ENCODE measurements at places on chromosomes 16 and 17. TPM values are rescaled to one million over a fixed set of nuclear protein-coding genes. Genes with fewer than 3 reads are reported as not detected.

Gene CLEC18C
- total RNA-seq: not detected

GRCh38 chr17:50364715-50365114 is 8.3 kb downstream of the MRPL27 start:
- no peak for DNase-seq

- DNase-seq: no peak
These were observed 647 bp downstream of the VAC14 start for GRCh38 chr16:70800311-70800710.

GRCh38 chr16:74169687-74170376 is 126.8 kb upstream of the PSMD7 start:
- DNase-seq: no peak

DNA sequence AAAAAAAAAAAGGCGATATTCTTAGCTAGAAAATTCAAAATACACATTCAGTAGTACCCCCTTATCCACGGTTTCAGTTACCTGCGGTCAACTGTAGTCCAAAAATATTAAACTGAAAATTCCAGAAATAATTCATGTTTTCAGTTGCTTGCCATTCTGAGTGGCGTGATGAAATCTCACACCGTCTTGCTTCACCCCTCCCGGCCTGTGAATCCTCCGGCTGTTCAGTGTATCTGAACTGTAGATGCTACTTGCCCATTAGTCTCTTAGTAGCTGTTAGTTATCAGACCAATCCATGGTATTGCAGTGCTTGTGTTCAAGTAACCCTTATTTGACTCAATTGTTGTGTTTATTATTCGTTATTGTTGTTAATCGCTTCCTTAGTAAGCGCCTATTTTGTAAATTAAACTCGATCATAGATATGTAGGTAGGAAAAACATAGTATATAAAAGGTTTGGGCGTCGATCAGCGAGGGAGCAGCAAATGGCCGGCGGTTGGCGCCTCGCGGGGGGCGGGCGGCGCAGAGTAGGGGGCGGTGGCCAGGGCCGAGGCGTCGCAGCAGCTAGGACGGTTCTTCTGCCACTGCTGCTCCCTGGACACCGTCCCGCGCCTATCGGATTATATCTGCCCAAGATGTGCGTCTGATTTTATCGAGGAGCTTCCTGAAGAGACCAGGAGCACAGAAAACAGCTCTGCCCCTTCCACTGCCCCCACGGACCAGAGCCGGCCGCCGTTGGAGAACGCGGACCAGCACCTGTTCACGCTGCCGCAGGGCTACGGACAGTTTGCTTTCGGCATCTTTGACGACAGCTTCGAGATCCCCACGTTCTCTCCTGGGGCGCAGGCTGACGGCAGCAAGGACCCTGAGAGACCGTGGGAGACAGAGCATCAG is 39.8 kb upstream of the AKAP1 start:
- peak; percentile 52 for DNase-seq

- DNase-seq: no peak
These were observed 75.9 kb downstream of the IRX6 start for GRCh38 chr16:55399911-55400310.

Gene SLFN13
- 1.9 TPM for total RNA-seq

DNA sequence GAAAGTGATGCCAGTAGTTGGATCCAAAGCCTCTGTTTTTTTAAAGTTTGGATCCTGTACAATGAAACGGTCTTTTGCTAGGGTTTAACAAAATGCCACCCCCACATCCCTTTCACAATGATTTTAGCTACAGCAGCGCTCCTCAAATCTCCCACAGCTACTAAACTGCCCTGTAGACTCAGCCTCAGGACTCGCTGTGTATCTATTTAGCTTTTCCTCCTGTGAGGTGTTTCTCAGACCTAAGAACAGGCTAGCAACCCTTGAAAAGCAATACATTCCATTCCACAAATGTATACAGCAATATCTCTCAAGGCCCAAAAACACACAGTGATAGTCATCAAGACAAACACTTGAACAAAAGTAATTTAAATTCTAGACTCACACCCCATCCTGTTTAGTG is 206.4 kb downstream of the ZFHX3 start:
- DNase-seq: no peak

Gene ZFHX3
- 28.9 TPM for total RNA-seq

DNA sequence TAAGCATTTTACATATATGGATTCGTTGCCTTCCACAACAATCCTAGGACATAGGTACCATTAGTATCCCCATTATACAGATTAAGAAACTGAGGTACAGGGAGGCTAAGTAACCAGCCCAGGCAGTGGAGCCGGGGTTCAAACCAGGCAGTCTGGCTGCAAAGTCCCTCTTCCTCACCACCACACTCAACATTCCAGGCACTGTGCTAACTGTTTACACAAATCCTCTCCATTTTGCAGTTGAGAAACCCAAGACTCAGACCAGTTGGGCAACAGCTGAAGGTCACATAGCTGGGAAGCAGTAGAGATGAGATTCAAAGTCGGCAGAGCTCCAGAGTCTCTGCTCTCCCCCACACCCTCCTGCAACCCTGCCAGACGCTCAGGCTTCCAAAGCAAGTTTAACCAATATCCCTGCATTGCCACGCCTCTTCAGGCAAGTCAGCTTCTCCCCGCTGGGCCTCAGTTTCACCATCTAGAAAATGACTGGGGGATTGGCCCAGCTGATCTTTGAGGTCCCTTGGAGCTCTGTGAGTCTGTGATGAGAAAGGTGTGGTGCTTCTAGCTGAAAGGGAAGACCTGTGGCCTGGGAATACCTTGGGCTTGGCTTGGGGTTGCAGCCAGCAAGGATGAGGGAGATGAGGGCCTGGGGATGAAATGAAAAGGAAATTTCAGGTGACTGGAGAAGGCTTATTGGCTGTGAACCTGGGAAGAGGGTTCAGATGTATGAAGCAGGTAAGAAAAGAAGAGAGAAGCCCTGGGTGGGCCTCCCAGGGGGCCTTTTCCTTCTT is 14.0 kb downstream of the CCR7 start:
- DNase-seq: peak; percentile 91

Gene TBC1D3G
- not detected for total RNA-seq

Gene POLDIP2
- total RNA-seq: 196 TPM

Gene TERB1
- 0.26 TPM for total RNA-seq

DNA sequence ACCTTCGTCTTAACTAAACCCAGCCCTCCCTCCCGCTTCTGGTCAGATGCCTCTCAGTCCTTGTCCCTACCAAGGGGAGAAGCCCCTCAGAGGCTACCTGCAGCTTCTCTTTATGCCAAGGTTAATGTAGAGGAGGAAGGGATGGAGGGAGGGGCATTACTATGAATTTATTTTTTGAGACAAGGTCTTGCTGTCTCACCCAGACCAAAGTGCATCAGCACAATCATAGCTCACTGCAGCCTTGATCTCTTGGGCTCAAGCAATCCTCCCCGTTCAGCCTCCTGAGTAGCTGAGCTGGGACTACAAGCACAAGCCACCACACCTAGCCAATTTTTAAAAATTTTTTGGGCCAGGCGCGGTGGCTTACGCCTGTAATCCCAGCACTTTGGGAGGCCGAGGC is 15.3 kb downstream of the EPOP start:
- DNase-seq: no peak

Gene VMP1
- total RNA-seq: 47.6 TPM

Gene PRR29
- total RNA-seq: 0.19 TPM

Gene FAM117A
- total RNA-seq: 5.1 TPM

GRCh38 chr16:68079626-68080344 is 5.4 kb upstream of the NFATC3 start:
- DNase-seq: peak; percentile 84

Gene NAGPA
- 4.4 TPM for total RNA-seq

- no peak for DNase-seq
These were observed 9.4 kb downstream of the CPNE7 start for GRCh38 chr16:89584768-89585549.

- no peak for DNase-seq
These were observed at the start of gene BEAN1 for GRCh38 chr16:66427036-66427860. BEAN1 (plus strand) TSS chr16:66427295; CDS start chr16:66437677, 10,382 bp downstream.

DNA sequence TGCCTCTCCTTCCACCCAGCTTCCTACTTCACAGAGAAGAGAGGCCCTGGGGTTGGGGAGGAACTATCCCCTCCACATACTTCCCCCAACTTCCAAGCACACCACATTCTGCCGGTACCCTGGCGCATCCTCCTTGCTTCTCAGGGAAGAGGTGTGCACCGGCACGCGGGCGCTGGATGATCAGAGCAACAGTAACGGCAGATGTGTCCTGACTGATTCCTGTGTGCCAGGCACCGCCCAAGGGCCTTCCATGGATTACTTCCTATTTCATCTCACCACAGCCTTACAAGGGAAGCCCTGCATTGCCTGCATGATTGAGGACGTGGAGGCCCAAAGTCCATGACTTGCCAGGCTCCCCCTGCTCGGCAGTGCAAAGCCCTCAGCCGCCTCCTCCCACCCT is 21.1 kb upstream of the MLKL start:
- DNase-seq: no peak

- DNase-seq: no peak
These were observed 4.6 kb downstream of the ANKRD13B start for GRCh38 chr17:29597361-29598172.

DNA sequence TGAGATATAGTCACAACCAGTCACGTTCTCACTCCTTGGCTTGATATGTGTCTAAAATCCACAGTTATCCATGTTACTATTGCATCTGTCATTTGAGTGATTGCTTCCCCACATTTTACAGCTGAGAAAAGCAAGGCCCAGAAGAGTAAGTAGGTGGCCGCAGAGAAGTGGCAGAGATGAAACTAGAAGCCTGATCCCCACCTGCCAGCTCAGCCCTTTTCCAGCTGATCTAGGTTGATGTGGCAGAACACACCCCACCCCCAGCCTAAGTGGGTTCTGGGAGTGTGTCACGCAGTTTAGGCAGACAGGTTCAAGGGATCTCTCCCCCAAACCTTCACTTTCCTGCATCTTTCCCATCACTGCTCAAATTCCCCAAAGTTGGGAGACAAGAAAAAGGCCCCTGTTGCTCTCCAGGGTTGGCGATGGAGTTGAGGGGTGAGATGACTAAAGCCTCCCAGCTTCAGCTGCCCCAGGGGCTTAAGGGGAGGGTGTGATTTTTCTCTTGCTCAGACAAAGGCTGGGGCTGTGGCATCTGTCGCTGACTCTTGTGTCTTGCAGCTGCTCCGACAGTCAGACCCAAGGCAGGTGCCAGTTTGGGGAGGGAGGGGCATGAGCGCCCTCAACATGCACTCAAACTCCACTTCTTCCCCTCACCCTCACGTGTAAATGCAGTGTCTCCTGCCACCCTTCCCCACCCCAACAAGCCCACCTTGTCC is 48.9 kb upstream of the LHX1 start:
- DNase-seq: no peak

Gene KRTAP4-1
- not detected for total RNA-seq

Gene LRRC75A
- total RNA-seq: 0.41 TPM

DNA sequence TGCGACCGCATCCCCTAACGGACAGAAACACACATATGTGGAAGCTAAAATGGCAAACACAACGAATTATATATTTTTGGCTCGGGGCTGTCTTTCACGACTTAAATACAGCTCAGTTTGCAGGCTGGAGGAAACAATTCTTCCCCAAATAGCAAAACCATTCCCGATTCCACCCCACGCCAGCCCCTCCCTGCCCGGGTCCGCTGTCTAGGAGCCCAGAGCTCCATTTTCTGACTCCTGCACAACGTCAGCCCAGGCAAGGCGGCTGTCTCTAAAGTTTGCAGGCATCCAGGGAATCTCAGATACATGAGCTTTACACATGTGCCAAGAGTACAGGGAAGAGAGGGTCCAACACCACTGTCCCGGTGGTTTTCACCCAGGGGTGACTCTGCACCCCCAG is 110.5 kb downstream of the ADCY9 start:
- peak; percentile 15 for DNase-seq

GRCh38 chr16:12612598-12613101 is 191.0 kb downstream of the CPPED1 start:
- no peak for DNase-seq

GRCh38 chr16:1159973-1160772 is 7.3 kb downstream of the CACNA1H start:
- peak; percentile 54 for DNase-seq

Gene KRTAP4-9
- total RNA-seq: not detected

DNA sequence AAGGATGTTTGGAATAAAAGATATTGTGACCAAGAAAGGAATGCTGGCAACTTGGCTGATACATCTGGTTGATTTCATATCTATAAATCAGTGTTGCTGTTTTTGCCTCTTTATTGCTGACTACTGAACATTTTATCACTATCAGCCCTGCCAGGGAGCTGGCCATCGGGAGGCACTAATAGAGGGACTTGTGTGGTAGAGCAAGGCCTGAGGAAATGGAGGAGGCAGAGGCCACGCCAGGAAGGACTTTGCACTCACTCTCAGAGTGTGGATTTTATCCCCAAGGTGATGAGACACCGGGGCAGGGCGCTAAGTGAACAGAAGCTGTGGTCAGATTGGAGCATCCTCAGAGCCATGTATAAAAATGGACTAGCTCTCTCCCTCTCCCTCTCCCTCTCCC is 9.3 kb upstream of the CYB561 start:
- no peak for DNase-seq

- DNase-seq: peak; percentile 79
These were observed 59.8 kb upstream of the ARL4D start for GRCh38 chr17:43338886-43339516.

Gene SECTM1
- total RNA-seq: 1.2 TPM

DNA sequence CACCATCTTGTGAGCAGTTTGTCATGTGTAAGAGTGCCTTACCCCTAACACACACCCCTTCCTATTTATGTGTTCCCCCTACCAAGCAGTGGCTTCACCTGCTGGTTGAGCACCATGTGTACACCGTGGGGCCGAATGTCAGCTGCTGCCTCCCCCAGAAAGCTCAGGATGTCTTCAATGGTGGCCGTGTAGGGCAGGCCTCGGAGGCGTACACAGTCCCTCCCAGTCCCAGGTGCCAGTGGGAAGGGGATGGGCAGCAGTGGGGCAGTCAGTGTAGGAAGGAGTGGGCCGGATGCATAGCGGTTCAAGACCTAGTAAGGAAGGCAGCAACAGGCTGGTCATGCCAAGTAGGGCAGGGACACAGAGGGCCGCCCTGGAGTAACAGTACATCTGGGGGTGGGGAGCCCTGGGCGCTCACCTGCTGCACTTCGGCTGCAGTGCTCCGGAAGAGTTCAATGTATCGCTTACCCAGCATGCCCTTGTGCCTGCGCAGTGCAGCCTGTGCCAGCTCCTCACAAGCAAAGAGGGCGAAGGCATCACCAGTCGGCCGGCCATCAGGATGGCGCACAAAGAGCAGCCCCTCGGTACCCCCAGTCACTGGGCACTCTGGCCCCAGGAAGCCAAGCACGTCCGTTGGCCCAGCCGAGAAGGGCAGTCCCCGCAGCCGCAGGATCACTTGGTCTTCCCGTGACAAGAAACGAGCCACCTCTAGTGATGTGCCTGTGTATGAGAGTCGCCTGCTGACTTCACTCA is 4.4 kb downstream of the ESRP2 start:
- DNase-seq: no peak
